ENCODE measurements at places on chromosomes 3 and 15. TPM values are rescaled to one million over a fixed set of nuclear protein-coding genes. Genes with fewer than 3 reads are reported as not detected.

DNA sequence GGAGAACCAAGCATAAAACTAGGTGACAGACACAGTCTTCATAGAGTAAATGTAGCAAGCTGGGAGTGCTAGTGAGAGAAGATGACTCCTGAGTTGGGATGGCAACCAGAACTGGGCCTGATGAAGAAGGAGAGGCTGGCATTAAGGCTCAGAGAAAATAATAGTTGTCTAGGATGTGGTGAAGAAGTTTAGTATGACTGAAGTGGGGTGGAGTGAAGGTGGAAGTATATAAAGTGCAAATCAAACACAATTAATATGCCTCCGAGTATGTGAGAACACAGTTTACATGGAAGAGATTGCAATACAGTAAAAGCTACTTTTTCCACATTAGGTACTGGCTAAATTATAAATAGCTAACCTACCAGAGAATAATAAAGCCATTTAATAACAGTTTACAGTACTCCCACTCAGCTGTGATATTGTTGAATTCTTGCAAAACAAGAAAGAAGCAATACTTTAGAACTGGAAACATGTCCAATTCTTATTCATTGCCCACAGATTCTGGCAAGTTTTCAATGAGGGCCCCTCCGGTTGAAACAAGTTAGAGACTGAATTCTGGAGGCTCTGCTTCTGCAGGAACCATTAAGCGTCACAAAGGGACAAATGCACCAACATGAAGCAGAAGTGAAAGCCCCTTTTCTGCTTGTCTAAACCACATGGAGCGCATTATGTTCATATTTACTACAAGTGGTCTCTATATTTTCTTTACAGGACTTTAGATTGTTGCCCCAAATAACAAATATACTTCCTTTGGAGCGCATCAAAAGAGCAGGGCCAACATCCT, 243.7 kb downstream of the SLC9A9 start:
- no peak for DNase-seq

GRCh38 chr15:35746121-35746520, 200.2 kb upstream of the DPH6 start:
- DNase-seq: peak; percentile 77

DNA sequence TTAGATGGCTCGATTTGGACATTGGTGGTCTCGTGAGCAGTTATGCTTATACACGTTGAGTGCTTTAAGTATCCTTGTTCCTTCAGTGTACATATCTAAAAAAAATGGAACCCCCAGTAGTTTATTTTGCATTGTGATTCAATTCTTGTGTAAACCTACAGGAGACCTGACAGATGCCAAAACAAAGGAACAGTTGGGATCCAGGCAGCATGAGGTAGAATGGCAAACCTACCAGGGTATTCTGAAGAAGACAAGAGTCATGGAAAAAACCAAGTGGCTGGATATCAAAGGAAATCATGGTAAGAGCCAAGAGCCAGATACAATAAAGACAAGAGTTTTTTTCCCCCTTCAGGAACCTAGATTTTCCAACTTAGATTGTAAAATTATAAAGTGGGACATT, 2.0 kb downstream of the TMEM62 start:
- DNase-seq: no peak

GRCh38 chr3:45491344-45491743, 103.0 kb downstream of the LARS2 start:
- no peak for DNase-seq

C15orf62 gene
- total RNA-seq: under 0.01 TPM

CAMK2N2 gene
- total RNA-seq: not detected
